Glomerular endothelial cell (primary cell): ENCODE measurements at places on chromosomes 1 and 21. TPM values are rescaled to one million over a fixed set of nuclear protein-coding genes. Genes with fewer than 3 reads are reported as not detected.

The TSACC gene
- total RNA-seq = not detected in 2 replicates

The IFNGR2 gene
- total RNA-seq = 85.6 and 91.9 TPM in 2 replicates

The HHIPL2 gene
- not detected in 2 replicates for total RNA-seq

The AXDND1 gene
- not detected in 2 replicates for total RNA-seq

The CHIA gene
- total RNA-seq = not detected in 2 replicates

The TGFB2 gene
- total RNA-seq = 16.9 and 48.7 TPM in 2 replicates

The TRPM2 gene
- 3.4 and 5.7 TPM in 2 replicates for total RNA-seq

The KIF14 gene
- total RNA-seq = 2.8 and 3.6 TPM in 2 replicates

The ARHGEF10L gene
- 16.6 and 20.4 TPM in 2 replicates for total RNA-seq

The HJV gene
- total RNA-seq = not detected in 2 replicates

The TAF12 gene
- 13.8 and 15.8 TPM in 2 replicates for total RNA-seq

The FOXO6 gene
- not detected in 2 replicates for total RNA-seq

The HHAT gene
- total RNA-seq = 5.9 and 9.3 TPM in 2 replicates

The CYYR1 gene
- total RNA-seq = 24.1 and 28.2 TPM in 2 replicates

The STMN1 gene
- total RNA-seq = 106 and 163 TPM in 2 replicates

The ZNF593OS gene
- total RNA-seq = not detected in 2 replicates

The PKLR gene
- total RNA-seq = not detected in 2 replicates

The SYT11 gene
- total RNA-seq = 31.2 and 34.4 TPM in 2 replicates

The DHDDS gene
- 49.1 and 52.9 TPM in 2 replicates for total RNA-seq

The LIPI gene
- total RNA-seq = not detected in 2 replicates

The ST6GALNAC5 gene
- total RNA-seq = 0.29 TPM in 1 of 2 replicates, not detected in the other

The GUCA2A gene
- total RNA-seq = not detected in 2 replicates

The GPA33 gene
- not detected in 2 replicates for total RNA-seq

The ADGRL4 gene
- total RNA-seq = 170 and 186 TPM in 2 replicates

The CDK18 gene
- total RNA-seq = 0.18 and 9.7 TPM in 2 replicates

The DNALI1 gene
- total RNA-seq = 3.8 and 4.7 TPM in 2 replicates

The MAP3K21 gene
- total RNA-seq = 0.53 and 1.1 TPM in 2 replicates

The ANKRD34A gene
- 0.35 and 0.44 TPM in 2 replicates for total RNA-seq

The PKP1 gene
- total RNA-seq = 0.15 and 0.47 TPM in 2 replicates

The TDRD10 gene
- total RNA-seq = 1.6 and 4.3 TPM in 2 replicates

The TBX19 gene
- total RNA-seq = 1.1 and 1.2 TPM in 2 replicates

The EDN2 gene
- total RNA-seq = 0.53 and 0.63 TPM in 2 replicates

The HPCAL4 gene
- not detected in 2 replicates for total RNA-seq

The TMEM269 gene
- total RNA-seq = not detected in 2 replicates
